ENCODE measurements at places on chromosomes 13 and 19. TPM values are rescaled to one million over a fixed set of nuclear protein-coding genes. Genes with fewer than 3 reads are reported as not detected.

- no peak for DNase-seq
Observed at GRCh38 chr13:44976949-44977583, 12.2 kb downstream of the NUFIP1 start.

- DNase-seq: no peak
Observed at GRCh38 chr19:8643860-8644653, 13.6 kb downstream of the NFILZ start.

DNA sequence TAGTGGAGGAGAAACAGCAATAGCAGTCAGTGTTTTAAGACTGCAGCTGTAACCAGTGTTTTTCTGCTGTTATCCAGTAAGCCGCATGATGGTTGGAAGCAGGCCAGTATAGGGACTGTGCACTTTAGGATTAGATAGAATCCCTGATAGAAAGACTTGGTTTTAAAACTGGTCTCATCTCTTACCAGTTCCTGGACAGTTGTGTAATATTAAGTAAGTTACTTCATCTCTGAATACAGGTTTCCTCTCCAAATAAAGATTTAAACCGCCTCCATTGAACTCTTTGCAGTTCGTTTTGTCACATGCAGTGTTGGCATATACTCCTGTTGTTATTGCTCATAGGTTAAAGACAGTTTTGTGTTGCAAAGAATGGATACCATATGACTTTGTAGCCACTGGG is 25.6 kb downstream of the URI1 start:
- no peak for DNase-seq

DNA sequence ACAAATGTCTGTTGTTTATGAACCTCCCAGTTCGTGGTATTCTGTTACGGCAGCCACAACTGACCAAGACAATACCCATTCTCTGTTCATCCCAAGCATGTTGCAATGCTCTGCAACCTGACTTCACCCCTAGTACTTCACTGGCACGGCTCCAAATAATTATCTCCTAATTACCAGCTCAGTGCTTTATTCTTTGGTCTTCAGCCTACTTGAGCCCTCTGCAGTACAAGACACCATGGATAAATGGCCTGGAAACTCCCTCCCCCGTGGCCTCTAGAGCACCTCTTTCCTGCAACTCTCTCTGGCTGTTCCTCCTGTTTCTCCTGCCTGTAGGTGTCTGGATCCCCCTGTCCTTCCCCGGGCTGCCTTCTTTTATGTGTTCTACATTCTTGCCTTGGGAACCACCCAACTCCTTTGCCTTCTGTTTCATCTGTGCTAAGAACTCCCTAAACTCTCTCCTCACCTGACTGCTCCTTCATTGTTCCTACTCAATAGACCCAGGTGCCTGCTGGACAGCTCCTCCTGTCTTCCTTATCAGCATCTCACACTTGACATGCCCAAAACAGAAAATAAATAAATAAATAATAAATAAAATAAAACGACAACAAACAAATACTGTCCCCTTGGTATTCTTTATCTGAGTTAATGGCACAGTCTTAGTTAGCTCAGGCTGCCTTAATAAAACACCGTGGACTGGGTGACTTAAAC is 200.4 kb upstream of the IPO5 start:
- no peak for DNase-seq

DNA sequence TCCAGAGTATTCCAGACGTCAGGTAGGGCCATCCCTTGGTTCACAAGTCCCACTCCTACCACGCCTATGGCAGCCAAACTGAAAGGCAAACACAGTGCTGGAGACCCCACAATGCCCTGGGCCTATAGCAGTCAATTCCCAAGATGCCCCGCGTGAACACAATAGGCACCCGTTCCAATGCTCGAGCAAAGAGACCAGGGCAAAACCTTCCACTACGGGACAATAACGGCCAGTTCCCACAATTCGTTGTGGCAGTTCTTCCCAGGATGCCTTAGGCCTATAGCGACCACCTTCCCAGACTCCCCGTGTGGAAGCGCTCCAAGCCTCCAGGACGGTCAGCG is 538 bp downstream of the ZNF428 start:
- DNase-seq: no peak

- no peak for DNase-seq
Observed at GRCh38 chr19:1563251-1563650, 4.9 kb downstream of the MEX3D start.

GRCh38 chr19:54178581-54179261 is 5.8 kb upstream of the TMC4 start:
- no peak for DNase-seq

DNA sequence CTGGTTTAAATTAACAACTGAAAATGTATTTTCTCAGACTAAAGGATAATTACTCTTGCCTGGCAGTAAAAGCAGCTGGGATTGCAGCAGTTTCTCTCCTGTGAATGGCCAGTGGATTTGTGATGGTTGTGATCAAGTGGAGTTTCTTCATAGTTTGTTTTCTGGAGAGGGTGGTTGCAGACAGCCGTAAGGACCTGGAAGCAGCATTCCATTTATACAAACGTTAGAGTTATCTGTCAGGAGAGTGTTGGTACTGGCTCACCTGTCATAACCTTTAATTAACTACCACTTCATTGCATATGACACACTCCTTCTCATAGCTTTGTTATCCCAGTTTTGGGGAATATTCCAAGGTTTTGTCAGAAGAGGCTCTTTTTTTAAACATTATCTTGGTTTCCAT is 258.4 kb upstream of the SLC10A2 start:
- DNase-seq: no peak

- DNase-seq: no peak
Observed at GRCh38 chr19:344625-345319, at the start of gene MIER2. Gene MIER2 (minus strand): TSS chr19:344796. CDS start chr19:344782, 14 bp downstream.

DNA sequence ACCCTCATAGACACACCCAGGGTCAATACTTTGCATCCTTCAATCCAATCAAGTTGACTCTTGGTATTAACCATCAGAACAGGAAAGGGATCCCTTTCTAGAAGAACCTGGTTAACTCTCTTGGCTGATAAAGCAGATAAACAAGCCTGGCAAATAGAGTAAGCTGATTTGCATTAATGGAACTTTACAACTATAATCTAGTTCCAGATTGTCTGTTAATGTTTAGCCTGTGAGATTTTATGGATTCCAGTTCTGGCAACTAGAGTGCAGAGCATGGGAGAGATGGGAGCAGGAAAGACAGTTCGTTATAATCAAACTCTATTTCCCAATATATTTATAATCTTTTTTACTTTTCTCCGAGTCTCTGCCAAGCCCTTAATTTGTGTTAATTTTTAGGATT is 272.6 kb upstream of the KLHL1 start:
- DNase-seq: no peak

- no peak for DNase-seq
Observed at GRCh38 chr13:109145631-109146030, 516.2 kb downstream of the MYO16 start.

GRCh38 chr19:32902448-32902847 is 32.9 kb upstream of the SLC7A9 start:
- DNase-seq: no peak

GRCh38 chr13:110868720-110869119 is 46.1 kb downstream of the ANKRD10 start:
- no peak for DNase-seq

DNA sequence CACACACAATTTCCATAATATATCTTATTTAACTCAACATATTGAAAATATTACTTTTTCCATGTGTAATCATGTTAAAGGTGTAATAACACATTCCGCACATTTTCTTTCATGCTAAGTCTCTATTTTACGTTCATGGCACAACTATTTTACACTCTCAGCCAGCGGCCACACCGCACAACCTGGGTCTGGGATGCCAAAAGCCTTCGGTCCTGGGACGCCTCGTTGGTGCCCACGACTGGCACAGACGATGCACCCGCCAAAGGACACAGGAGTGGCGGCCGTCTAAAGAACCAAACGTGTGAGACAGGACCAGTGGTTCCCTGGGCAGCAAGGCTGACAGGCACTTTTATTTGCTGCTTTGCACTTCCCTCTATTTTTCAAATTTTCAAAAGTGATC is 10.0 kb upstream of the PROZ start:
- DNase-seq: no peak

DNA sequence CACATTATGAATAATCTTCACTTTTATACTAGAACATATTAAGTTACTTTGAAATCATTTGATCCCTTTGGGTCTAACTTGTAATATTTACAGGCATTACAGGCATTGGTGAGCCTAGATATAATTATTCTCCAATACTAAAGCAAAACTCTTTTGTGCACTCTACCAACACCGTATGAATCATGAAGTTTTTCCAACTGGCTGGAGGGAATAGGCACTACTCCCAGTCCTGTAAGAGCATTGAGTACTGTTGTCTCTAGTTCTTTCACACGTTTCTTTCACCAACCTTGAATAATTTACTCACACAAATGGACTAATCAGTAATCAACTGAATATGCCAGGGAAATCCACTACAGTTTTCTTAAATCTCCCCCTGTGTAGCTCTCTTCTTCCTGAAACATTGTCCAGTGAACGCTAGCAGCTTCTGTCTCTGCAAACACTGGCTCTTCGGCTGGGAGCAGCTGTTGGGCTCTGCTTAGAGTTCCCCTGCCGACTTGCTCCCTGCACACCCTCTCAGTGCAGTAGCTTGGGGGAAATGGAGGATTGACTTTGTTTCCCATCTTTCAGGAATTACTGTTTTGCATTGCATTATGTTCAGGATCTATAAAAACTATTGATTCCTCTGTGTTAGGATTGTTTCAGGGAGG is 476.7 kb downstream of the RFC3 start:
- DNase-seq: no peak

DNA sequence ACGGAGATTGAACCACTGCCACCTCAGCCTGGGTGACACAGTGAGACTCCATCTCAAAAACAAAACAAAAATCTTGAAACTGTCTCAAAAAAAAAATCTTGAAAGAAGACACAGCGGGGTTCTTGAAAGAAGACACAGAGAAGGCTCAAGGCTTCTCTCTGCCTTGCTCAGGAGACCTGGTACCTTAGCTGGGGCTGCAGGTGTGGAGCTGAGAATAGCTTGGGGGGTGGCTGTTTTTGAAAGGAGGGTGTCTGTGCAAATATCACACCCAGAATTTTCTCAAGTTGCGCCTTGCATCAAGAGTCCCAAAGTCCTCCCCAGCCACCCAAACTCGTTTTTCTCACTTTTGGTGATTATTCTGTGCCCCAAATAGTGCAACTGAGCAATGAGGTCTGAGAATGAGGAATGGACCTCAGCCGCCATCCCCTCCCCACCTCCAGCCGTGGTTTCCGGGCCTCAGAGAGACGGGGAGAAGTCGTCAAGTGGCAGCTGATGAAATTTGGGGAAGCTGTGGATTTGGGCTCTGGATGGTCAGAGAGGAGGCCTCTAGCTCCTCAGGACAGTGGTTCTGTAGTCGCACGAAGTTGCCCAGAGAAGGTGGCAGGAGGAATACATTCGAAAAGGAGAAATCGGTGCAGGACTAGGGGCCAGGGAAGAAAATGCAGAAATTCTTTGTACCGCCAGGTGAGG is 8.8 kb downstream of the S1PR2 start:
- no peak for DNase-seq

- DNase-seq: no peak
Observed at GRCh38 chr13:92158346-92158745, 759.9 kb downstream of the GPC5 start.

DNA sequence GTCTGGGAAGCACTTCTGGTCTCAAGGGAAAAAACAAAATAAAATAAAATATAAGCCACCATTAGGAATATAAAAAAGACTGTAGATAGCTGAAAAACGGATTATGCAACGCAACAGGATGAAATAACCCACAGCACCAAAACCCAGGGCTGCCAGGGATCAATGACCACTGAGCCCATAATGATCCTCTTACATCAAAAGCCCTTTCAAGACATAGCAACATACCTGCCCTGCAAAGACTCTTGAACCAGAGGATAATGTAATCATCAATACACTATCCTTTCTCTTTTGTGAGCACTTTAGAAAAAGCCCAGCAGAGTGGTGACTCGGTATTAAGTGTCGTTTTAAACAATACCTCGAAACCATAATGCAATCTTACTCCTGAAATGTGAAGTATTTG is 235.0 kb upstream of the SOX21 start:
- DNase-seq: no peak

DNA sequence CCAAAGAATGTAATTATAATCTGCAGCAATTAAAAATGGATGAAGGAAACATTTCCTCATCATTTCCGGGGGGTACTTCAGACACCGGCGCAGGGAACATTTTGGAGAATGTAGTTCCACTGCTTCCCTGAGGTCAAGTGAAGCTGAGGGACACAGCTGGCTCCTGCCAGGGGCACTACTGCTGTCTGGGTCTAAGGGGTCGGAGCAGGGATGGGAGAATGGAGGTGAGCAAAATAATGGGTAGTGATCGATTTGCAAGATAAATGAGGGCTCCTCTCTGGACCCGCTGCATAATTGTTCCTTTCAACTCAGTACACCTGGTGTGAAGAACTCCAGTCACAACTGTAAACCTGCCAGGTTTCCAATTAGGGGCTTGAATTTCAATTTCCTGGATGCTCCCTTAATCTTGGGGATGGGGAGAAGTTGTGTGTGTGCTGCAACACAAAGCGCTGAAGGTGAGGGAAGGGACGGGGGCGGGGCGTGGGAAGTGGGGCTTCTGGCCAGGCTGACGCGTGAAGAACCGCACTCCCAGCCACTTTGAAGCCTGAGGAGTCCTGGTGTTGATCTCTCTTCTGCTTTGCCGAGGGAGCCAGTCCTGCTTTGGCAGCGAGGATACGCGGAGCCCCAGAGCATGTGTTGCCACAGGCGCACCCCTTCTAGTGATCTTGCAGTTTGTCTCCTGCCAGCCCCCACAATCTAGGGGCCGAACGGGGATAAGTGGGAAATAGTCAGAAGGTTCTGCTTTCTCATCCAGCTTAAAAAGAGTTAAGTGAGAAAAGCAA is 57.9 kb upstream of the PCDH8 start:
- DNase-seq: no peak

DNA sequence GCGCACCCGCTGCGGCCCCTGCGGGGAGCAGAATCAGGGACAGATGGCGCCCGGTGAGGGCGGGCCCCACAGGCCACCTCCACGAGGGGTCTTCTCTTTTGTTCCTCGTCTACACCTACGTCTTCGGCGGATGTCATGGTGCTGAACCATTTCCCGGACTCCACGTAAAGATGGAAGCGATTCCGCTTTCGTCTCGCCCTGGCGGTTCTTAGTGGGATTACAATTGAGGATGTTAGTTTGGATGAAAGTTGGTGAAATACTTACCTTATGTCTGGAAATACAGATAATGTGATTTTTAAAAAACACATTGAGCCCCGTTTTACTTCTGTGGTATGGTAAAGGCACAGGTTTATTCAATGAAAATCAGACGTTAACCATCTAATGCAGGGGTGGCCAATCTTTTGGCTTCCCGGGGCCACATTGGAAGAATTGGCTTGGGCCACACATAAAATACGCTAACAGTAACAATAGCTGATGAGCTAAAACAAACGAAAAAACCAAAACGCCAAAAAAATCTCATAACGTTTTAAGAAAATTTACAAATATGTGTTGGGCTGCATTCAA is 1.4 kb upstream of the ZMYM5 start:
- peak; percentile 55 for DNase-seq

GRCh38 chr19:1354970-1355567 is 28.6 kb upstream of the NDUFS7 start:
- DNase-seq: no peak

Gene ZNF235
- 2.7 TPM for total RNA-seq

Gene PLEKHF1
- total RNA-seq: 16.3 TPM

Gene NCR1
- total RNA-seq: not detected

Gene ZNF175
- total RNA-seq: 8.5 TPM

Gene PCP2
- total RNA-seq: not detected

Gene BEST2
- total RNA-seq: not detected
